Endothelial cell of umbilical vein (primary cell): ENCODE measurements at places on chromosomes 6 and 20. TPM values are rescaled to one million over a fixed set of nuclear protein-coding genes. Genes with fewer than 3 reads are reported as not detected.

GRCh38 chr6:105501826-105502344 is 99.0 kb upstream of the PREP start:
- DNase-seq, result no peak

GRCh38 chr6:104623052-104623690 is 236.5 kb downstream of the HACE1 start:
- no peak for DNase-seq

DNA sequence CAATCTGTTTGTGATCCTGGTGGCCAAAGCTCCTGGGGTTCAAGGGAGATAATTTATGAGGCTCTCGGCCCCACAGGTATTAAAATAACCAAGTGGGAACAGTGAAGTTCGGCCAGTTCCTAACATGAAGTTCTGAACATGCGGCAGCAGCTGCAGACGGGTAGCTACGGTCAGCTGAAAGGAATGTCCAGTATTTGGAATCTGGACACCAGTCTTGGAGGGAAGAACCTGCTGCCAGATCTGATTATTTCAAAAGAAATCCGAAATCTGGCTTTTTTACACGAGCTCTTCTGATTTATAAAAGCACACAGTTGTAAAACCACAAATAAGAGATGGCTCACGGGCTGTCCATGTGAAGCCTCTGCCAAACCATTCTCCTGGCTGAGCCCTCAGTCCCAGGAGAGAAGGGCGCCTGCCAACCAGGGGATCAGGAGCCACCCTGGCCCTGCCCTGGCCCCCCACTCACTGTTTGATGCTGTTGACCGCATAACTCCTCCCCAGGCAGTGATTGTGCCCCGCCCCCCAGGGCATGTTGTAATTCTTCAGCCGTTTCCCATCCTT is 28.2 kb upstream of the KCNB1 start:
- DNase-seq, result no peak

GRCh38 chr20:31560746-31561598 is 44.1 kb upstream of the ID1 start:
- DNase-seq, result peak; percentile 92

- DNase-seq, result peak; percentile 60
These were observed 577 bp downstream of the SASH1 start for GRCh38 chr6:148343047-148343782.

DNA sequence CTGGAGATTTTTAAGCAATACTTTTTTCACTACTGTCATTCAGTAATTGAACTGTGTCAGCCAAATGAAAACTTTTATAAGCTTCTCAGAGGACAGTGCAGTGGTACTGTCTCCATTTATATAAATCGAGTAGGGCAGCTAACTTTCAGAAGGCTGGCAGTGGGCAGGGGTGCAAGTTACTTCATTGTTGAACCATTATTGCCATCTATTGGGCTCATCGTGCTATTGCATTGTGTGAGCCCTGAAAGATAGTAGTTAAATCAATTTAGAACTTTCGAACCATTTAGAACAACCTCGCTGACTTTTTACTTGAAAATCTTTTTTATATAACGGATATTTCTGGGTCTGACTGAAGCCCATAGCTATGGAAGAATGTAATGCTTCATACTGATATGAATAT is 347.8 kb upstream of the PLCB4 start:
- DNase-seq, result peak; percentile 72

GRCh38 chr20:52201395-52201794 is 9.8 kb upstream of the ZFP64 start:
- DNase-seq, result no peak

Gene CCM2L
- 12.4 and 13.4 TPM in 2 replicates for total RNA-seq

Gene BMP2
- 11.1 and 15.7 TPM in 2 replicates for total RNA-seq

Gene RHAG
- not detected in 2 replicates for total RNA-seq

Gene TREM2
- not detected in 2 replicates for total RNA-seq

Gene PNLDC1
- total RNA-seq, result not detected in 2 replicates

Gene LPA
- total RNA-seq, result not detected in 2 replicates
